GM12864 (cell line): ENCODE measurements at places on chromosomes 3 and 15.
A peak's percentile ranks its signal among the peaks of the same experiment; 100 is the strongest.

GRCh38 chr15:36175741-36176291 lies 403.6 kb upstream of the CDIN1 start:
- no peak for DNase-seq

- DNase-seq, result no peak
Measured at GRCh38 chr15:78092261-78093041, at the start of gene SH2D7. Gene SH2D7 (plus strand): TSS chr15:78092561. CDS start chr15:78092585, 24 bp downstream.

DNA sequence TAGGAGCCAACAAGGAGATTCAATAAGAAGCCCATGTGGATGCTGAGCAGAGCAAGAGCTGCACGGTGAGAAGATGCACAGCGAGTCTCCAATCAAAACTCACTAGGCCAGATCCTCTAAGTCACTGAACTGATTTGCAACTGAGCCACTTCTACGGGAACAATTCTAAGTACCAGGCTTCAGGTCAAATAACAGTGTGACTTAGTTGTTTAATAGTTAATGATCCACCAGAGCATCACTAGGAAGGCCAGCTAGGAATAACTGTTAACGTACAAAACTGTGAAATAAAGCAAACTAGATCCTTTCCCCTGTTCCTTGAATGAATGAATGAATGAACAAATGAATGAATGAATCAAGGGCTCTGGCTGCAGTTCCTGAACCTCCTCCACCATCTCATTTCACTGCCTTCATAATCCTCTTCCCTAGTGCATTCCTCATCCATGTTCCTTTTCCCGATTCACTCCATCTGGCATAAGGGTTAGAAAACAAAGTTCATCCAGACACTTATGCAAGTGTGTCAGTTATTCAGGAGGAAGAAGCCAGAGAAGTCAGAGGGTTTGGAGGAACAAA lies 59.7 kb downstream of the ATP8B4 start:
- no peak for DNase-seq

DNA sequence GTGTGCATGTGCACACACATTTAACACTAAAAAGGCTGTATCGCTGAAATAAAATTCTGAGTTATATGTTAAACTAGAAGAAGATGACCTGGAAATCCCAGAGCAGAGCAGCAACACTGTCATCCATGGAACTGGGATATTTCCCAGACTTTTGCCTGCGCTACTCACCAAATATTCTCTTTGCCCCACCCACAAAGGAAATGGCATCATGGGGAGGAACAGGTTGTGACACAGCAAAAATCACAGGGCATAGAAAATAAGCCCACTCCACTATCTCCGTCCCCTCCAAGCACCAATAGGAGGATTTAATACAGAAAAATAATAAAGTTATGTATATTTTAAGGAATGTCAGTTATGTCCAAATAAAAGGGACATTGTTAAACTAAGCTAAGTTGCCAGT lies 71.7 kb downstream of the COL8A1 start:
- DNase-seq, result no peak

DNA sequence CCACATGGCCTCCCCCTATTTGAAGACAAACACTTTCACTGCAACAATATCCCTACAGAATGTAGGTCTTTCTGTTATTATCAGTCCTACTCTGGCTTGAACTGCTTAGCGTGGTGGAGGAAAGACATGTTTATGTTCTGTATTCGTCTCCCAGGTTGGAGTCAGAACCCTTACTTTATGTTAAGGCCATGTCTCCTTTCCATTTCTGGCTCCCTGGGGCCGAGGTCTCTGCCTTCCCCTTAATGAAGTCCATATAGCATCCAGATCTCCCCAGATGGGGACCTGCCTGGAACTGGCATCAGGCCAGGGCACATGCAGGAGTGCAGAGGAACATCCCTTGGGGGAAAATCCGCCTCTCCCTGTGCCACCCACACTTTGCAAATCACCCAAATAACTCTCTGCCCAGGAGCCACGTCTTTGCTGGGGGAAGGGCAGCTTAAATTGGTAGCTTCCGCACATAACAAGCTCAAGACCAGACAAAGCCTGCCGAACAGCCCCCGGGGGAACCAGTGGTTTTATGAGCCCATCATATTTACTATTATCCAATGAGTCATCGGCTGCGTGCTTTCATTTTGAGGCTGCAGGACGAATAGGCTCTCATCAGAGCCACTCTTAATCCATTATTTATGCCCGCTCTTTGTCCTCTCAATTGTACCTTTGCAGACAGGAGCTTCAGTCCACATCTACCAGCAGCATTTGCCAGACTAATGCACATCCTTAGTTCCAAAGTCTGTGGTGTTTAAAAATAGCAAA lies 237.0 kb downstream of the UACA start:
- DNase-seq, result no peak

GRCh38 chr3:191235331-191236314 lies 36.6 kb downstream of the OSTN start:
- peak; percentile 81 for DNase-seq

DNA sequence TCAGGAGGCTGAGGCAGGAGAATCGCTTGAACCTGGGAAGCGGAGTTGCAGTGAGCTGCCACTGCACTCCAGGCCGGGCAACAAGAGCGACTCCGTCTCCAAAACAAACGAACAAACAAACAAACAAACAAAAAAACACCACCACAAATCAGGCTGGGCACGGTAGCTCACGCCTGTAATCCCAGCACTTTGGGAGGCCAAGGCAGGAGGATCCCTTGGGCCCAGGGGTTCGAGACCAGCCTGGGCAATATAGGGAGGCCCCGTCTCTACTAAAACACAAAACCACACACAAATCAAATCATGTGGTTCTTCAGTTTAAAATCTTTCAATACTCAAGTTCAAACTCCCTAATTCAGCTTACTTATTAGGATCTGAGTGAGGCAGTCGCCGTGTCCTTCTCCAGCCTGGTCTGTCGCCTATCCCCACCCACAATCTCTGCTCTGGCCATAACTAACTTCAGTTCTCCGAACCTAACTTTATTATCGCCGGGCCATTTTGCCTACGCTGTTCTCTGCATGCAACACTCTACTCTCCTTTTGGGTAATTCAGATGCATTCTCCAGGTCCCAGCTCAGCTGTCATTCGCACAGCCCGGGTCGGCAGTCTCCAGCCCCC lies 660 bp upstream of the RTF1 start:
- no peak for DNase-seq

GRCh38 chr3:153215966-153216365 lies 53.9 kb downstream of the RAP2B start:
- no peak for DNase-seq

DNA sequence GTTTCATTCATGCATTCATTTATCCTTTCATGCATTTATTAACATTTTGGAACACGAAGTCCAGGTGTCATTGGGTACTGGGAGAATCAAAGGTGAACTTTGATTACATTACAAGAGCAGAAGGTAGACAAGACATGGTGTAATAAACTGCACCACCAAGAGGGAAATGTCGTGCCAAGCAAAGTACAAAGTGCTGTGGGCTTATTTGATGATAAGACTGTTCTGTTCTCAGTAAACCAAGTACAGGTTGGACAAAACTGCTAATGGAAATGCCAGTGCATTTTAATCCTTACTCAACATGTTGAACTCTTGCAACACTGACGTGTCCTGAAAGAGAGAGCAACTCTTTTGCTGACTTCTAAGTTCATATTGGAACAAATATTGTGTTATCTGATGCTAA lies 69.4 kb downstream of the MME start:
- no peak for DNase-seq

DNA sequence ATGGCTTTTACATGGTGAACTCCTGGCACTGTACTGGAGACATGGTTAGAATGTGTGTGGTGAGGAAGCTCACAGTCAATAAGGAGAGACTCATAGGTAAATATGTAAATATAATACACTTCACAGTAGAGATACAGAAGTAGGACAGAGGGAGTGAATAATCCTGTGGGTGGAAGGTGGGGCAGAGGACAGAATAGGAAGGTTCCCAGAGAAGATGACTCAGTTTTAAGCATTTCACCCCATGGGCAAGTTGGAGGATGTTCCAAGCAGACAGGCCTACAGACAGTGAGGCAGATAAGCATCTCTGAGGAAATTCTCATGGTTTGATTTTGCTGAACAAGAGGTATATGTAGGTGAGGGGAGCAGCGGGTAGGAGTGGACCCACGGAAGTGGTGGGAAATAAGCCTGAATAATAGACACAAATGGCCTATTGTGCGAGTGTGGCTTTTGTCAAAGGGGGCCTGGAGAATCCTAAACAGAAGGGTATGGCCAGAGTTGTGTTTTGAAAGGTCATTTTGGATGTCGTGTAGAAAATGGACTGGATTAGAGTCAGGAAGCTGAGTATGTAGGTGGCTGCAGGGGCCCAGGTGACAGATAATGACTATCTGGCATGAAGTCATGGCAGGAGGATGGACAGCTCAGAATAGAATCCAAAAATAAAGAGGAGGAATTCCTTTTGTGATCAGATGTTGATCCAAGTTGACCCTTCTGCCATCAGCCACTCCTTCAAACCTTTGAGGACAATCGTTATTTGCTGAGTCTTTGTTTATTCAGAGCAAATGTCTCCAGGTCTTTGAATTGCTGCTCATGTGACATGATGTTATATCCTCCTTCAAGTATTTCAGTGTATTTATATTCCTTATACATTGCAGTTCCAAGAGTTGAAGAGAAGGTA lies 97.3 kb upstream of the THRB start:
- DNase-seq, result no peak

- DNase-seq, result no peak
Measured at GRCh38 chr3:33355611-33356010, 78.4 kb downstream of the FBXL2 start.

GRCh38 chr3:177057768-177058167 lies 139.5 kb downstream of the TBL1XR1 start:
- DNase-seq, result peak; percentile 61

DNA sequence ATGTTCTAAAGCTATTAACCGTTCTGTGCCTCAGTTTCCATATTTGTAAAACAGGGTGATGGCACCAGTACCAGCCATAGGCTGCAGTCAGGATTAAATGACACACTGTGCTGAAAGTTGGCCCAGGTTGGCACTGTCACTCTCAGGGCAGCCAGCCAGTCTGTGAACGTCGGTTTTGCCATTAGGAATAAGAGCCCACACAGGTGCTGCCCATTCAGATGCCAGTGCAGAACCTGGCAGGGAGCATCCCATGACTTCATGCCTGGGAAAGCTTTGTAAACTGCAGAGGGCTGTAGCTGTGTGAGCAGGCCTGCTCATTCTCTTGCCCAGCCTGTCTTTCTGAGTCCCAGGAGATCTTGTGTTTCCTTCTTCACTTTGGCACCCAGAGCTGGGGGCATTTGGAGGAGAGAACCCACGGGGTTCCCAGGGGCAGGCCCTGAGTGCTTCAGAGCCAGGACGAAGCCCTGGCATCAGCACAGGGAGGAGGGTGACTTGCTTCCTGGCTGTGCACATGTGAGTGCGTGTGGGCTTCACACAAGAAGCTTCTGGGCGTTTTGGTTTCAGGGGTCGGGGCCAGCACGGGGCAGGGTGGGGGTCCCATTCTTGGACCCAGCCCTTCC lies 46.9 kb downstream of the ZNF710 start:
- no peak for DNase-seq

DNA sequence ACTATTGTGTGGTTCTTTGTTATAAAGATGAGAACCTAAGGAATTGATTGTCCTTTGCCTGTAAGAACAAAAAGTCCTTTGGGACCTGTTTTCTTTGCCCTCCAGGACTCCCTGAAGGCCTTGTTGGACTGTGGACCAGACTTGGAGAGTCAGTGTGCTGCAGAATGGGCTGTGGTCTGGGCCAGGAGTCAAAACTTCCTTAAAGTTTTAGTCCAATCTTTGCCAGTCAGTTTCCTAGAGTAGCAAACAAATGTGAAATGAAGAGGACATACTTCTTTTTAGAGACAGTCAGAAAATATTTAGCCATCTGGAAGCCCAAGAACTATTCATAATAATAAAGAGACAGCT lies 45.4 kb downstream of the PDE8A start:
- DNase-seq, result no peak

DNA sequence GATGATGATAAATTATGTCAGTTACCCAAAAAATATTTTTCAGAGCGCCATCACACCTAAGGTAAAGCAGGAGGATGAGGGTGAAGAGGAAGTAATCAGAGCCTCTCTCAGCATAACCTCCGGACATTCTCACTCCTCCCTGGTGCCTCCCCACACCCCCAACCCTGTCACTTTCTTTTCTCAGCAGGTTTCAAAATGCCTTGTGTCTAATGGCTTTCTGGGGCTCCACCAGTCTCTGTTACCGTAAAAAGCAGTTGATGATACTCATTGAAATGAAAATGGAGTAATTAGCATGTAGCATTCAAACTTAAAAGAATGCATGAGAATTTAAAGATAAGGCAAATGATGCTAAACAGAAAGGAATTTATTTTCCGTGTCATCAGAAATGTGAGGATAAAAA lies 180.0 kb downstream of the ERC2 start:
- no peak for DNase-seq

DNA sequence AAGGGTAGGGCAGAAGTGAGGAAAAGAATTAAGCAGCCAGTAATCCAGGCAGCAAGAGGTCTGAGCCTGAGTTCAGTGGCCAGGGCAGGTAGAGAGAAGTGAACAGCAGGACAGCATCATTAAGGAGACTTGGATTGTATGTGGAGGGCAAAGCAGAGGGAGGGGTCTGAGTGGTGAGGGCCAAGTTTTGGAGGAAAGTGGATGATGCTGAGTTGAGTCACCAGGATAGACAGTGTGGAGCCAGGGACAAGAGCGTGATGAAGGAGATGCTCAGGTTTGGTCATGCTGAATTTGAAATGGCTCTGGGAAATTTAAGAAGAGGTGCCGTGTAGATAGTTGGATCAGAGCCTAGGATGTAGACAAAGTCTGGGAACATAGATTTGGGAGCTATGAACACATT lies 93.1 kb downstream of the ARHGEF26 start:
- DNase-seq, result no peak

GRCh38 chr15:48510976-48511375 lies 134.5 kb downstream of the FBN1 start:
- DNase-seq, result no peak

DNA sequence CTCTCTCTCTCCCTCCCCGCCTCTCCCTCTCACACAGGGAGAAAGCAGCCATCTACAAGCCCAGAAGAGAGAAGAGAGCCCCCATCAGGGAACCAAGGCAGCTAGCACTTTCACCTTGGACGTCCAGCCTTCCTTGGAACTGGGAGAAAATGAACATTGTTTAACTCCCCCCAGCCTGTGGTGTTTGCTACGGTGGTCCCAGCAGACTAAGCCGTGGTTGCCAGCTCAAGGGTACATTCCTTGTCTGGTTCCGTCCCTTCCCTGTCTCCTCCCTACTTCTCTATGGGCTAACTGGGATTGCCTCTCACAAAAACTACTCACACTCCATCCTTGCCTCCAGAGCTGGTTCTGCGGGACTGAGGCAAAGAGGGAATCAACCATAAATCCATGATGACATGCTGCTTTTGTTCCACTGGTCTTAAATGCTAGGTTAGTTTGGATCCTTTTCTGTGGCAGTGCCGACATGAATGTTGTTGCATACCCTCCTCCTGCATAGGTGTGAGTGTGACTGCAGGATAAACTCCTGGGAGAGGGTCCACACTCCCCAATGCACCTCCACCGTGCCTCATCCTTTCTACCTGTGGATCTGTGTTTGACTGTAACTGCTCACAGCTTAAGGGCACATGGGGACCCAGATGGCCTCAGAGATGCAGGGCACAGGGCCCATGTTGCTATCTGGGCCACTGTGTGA lies 12.0 kb downstream of the C3orf22 start:
- no peak for DNase-seq
